ENCODE measurements at places on chromosomes 13 and 19.

GRCh38 chr13:73984949-73985691 lies 149.1 kb downstream of the KLF12 start:
- no peak for DNase-seq

DNA sequence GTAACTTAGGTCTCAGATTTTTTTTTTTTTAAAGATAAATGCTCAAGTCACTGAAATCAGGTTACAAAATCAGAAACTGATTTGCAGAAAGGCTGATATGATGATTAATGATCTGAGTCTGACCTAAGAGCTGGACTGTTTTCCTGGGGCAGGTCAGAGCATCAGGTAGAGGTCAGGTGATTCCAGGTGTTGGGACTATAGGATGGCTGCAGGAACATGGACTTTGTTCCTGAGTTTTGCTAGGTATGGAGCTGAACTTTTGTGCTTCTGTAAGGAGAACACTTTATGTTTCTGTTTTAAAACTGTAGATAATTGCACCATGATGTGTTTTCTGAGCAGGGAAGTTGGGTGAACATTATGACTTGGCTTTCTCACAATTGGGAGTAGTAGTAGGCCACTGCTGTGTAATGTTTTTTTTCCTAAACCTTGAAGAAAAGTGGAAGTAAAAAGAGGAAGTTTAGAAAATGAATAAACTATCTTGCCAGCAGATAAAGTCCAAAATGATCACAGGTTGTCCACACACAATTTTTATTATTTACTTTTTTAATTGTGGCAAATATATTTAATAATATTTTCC lies 297.2 kb downstream of the DCT start:
- DNase-seq: no peak

- DNase-seq: no peak
These were observed 1358.1 kb downstream of the EFNB2 start for GRCh38 chr13:105177265-105177900.

DNA sequence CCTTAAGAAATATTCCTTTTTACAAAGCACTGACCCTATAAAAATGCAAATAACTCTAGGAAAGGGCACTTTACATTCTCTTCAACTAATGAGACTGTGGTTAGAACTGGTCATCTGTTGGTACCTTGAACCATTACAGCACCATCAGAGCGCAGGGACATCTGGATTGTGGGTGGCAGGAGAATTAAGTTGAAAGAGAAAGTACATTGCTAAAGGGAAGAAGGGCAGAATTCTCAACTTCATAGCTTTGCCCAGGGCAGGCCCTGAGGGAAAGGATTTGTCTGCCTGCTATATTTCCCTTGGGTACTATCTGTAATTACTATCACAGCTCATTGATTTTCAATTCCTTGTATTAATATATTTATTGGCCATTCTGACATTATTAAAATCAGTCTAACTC lies 196.8 kb downstream of the KLF12 start:
- DNase-seq: no peak

GRCh38 chr13:29526741-29527140 lies 68.7 kb downstream of the SLC7A1 start:
- no peak for DNase-seq

GRCh38 chr19:38047641-38048040 lies 140.6 kb downstream of the SIPA1L3 start:
- no peak for DNase-seq

GRCh38 chr19:1079566-1080111 lies 12.7 kb downstream of the ARHGAP45 start:
- no peak for DNase-seq

GRCh38 chr13:100428986-100429385 lies 159.6 kb downstream of the GGACT start:
- DNase-seq: no peak

DNA sequence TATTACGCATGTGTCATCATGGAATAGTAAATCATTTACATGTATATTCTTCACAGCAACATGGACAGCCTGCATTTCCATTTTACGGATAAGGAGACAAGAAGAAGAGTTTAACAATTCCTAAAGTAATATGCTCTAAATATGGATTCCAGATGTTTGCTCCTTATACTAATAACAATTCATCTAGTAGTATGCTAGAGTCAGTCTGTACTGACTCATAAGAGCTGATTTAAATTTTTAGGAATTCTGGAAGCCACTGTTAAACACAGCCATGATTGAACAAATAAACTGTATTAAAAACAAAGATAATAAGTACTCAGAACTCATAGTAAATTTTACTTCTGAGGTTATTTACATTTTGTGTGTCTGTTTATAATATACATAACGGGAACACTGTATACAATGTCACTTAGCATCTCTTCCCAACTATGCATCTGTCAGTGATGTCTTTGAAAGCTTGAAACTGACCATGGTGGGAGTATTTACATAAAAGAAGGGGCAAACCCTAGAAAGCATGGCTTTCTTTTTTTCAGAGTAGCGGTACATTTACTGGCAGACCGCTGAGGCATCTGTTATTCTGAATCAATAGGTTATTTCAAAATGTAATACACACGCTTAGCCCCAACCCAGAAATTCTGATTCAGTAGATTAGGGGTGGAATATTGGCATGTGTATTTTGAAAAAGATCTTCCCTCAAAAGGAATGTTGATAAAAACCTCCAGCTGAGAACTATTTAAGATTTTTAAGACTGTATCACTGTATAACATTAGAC lies 12.9 kb downstream of the ZC3H13 start:
- DNase-seq: no peak

- no peak for DNase-seq
These were observed 75.2 kb upstream of the MCF2L start for GRCh38 chr13:112893570-112894422.

DNA sequence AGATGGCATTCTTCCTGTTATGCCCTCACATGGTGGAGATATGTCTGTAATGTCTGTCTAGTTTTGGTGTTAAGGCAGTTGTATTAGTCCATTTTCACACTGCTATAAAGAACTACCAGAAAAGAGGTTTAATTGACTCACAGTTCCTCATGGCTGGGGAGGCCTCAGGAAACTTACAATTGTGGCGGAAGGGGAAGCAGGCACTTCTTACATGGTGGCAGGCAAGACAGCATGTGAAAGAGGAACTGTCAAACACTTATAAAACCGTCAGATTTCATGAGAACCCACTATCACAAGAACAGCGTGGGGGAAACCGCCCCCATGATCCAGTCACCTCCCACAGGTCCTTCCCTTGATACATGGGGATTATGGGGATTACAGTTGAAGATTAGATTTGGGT lies 3.2 kb downstream of the ZNF441 start:
- no peak for DNase-seq

- no peak for DNase-seq
These were observed 28.0 kb downstream of the MAB21L1 start for GRCh38 chr13:35448465-35448864.

DNA sequence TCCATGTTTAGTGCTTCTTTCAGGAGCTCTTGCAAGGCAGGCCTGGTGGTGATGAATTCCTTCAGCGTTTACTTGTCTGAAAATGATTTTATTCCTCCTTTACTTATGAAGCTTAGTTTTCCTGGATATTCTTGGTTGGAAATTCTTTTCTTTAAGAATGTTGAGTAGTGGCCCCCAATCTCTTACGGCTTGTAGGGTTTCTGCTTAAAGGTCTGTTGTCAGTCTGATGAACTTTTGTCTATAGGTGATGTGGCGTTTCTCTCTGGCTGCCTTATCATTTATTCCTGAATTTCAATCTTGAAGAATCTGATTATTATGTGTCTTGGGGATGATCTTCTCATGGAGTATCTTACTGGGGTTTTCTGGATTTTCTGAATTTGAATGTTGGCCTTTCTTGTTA lies 26.0 kb downstream of the ZNF430 start:
- DNase-seq: no peak

DNA sequence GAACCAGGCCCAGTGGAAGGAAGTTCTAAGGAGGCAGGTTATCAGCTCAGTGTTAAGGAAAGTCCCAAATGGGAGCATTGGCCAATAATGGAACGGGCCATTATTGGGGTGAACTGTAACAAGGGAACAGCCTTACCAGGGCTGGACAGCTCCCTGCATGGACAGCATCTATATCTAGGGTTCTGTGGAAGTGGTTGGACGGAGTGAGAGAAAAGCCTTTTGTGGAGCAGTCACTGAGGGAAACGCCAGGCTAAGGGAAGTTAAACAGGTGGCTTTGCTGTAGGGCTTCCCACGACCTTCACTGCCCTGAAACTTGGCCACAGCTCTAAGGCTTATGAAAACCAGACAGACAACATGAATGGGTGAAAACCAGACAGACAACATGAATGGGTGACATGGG lies 17.0 kb downstream of the POU2F2 start:
- DNase-seq: no peak

DNA sequence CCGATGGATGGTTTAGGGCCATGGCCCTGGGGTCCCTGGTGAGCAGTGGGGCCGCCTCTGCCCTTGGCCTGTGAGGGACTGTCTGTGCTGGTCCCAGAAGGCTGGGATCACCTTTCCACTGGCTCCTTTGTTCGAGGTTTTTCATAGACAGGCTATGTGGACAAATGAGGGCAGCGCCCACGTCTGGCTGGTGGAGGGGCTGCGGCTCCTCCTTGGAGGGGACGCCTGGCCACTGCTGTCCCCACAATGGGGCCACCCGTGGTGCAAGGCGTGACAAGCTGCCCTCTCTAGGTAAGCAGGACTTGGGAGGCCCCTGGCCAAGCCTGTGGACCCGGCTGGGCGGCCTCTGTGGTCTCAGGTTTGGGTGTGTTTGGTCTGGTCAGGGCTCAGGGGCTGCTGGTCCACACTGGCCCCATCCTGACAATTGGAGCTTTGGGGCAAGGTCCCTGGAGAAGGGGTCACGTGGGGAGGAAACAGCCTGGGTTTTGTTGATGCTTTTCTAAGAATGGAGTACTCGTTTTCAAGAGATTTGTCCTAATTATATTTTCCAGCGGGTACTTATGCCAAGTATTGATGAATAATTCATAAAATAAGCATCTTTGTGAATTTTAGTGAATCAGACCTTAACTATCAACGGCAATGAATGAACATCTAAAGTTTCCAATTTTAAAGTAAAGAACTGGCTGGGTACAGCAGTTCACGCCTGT lies 33.3 kb downstream of the MCF2L start:
- no peak for DNase-seq

GRCh38 chr13:32135056-32135390 lies 103.4 kb downstream of the FRY start:
- DNase-seq: no peak

DNA sequence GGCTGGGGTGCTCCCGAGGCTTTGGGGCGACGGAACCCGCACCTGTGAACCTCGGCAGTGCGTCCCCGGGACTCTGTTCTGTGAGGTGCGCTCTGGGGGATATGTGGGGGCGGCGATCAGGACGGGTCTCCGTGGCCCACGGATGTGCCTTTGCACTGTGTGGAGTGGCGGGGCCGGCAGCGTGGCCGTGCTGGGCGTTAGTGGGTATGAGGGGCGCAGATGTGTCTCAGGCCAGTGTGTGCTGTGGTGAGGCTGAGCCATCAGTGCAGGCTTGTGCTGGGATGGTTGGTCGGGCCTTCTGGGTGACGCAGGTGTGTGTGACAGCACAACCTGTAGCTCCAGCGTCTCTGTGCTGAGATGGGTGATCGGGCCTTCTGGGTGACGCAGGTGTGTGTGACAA lies 16.9 kb downstream of the ZNF331 start:
- no peak for DNase-seq
